CD4-positive, alpha-beta T cell treated with Interferon gamma for 1 hour (primary cell): ENCODE measurements at places on chromosomes 13 and 19.

DNA sequence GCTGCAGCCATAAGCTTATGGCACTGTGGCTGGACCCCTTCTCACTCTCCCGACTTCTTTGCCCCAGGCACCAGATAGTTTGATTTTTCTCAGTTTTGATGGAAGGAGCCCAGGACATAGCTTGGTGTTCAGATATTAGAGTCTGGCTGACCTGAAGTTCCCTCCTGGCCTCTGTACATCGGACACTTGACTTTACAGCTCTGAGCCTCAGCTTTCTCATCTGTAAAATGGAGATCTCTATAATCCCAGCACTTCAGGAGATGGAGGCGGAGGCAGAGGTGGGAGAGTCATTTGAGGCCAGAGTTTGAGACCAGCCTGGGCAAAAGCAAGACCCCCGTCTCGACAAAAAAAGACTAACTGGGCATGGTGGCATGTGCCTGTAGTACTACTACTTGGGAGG is 909 bp downstream of the CC2D1A start:
- DNase-seq: no peak

GRCh38 chr13:27193496-27193895 is 21.9 kb upstream of the USP12 start:
- no peak for DNase-seq

DNA sequence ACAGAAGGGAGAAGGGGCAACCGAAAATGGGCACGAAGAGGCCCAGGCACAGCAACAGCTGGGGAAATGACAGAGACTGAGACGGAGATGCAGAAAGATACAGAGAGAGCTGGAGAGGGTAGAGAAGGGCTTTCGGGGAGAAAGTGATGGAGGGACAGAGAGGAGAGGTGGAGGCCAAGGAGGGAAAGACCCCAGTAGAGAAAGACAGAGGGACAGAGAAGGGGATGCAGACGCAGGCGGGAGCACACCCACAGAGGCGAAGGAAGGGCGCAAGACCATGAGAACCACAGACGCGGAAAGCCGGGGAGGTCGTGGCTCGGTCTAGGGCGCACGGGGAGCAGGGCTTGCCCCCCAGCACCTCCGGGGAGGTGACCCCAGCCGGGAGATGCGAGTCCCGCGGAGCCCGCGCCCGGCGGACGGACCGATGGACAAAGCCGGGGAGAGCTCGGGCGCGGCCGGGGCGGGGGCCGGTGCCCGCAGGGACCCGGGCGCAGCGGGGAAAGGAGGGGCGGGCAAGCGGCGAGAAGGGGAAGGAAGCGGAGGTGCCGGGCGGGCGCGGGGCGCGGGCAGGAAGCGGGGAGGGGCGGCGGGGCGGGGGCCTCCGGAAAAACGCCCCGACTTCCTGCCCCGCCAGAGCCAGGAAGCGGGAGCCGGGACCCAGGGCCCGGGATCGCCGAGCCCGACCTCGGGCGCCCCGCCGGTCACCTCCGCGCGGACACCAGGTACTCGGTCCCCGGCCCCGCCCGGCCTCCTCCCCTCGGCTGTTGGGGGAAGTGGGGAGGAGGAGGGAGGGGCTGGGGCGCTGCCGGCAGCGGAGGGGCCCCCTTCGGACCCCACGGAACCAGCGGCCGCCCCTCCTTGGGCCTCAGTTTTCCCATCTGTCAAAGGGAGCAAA is at the start of gene ARHGEF1:
Gene ARHGEF1, plus strand, starts transcription at position 617 of the 895 bp plus-strand sequence. CDS start 4,899 bp downstream, outside the sequence.
- peak; percentile 47 for DNase-seq

DNA sequence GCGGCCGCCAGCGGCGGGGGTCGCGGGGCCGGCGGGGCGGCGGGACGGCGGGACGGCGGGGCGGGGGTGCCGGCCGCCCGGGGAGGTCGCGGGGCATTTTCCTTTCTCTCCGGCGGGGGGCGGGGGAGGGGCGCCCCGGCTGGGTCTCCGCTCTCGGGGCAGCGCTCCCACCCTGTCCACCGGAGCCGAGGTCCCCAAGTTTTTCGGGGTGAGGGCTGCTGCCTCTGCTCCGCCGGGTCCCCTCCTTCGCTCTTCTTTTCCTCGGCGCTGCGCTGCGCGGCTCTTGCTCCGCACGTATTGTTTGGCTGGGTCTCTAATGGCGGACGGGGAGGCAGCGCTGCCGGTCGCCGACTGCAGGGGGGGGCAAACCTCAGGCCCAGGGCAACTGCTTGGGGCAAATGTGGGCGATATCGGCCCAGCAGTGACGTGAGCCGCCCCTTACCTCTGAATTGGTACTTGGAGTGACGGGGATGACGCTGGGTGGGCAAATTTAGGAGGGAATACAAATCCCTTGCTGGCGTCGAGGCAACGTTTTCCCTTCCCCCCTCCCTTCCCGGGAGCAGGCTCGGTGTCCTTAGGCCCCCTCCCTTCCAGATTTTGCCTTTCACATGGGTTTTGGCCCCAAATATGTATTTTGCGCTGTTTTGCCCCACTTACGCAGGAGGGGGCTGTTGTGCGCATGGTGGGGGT is 759 bp downstream of the ZMYM2 start:
- DNase-seq: peak; percentile 74

DNA sequence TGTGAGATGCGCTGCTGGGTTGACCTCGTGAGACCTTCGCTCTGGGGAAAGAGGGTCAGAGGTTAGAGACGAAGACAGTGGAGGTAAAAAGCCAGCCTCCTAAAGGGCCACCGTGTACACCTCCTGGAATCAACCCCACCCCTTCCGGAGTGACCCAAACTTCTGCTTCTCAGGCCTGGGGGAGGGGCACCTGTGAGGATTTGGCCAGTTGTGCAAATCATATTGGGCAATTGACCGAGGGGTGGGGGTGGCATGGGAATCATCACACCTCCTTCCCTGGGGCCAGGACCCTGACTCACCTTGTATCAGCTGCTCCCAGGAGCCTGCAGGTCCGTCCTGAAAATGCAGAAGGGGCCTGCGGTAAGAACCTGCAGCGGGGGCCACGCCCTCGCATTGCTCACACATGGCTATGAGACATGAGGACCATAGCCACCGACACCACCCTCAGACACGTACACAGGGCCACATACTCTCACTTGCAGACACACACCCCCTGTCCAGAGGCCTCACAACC is 2.8 kb downstream of the TNFSF14 start:
- DNase-seq: peak; percentile 40

DNA sequence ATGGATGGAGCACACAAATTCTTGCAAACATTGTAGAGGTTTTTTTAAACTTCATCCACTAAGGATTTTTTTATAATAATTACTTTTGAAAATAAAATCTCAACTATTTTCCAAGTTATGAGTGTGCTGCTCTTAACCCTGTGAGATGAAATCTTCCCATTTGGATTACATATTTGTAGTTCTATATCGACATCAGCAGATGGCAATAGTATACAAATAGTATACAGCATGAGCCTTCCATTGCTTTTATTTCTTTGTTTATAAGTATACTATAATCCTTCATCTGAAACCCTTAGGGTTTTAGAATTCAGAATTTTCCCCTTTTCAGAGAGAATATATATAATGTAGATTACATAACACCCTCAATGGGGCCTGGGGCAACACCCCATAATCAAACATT is 70.5 kb downstream of the GJA3 start:
- DNase-seq: no peak

DNA sequence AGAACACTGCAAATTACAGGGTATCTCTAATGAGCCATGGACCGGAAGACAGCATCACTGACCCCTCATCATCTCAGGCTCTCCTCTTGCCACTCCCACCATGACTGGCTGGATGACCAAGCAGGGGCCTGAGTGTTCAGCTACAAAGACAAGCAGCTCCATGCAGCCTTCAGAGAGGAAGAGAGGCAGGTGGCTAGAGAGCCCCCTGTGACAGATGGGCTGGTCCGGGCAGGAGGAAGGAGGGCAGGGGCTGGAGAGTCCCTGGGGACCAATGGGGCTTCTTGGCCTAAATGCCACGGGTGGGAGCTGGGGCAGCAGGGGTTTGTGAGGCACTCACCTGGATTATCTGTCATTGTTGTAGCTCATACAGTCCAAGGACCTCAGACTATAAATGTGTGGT is 12.8 kb upstream of the RASA3 start:
- no peak for DNase-seq

- DNase-seq: no peak
These were observed 2.9 kb downstream of the SOX1 start for GRCh38 chr13:112069845-112070251.

GRCh38 chr19:38142176-38143035 is 81.6 kb downstream of the DPF1 start:
- DNase-seq: no peak

- DNase-seq: peak; percentile 14
These were observed at the start of gene TMEM38A for GRCh38 chr19:16660763-16661479. Gene TMEM38A (plus strand): TSS chr19:16661139. CDS start chr19:16661218, 79 bp downstream.

- DNase-seq: peak; percentile 31
These were observed 12.4 kb upstream of the ELAVL1 start for GRCh38 chr19:8017808-8018207.

- DNase-seq: no peak
These were observed 34.9 kb downstream of the DNAJC15 start for GRCh38 chr13:43058318-43058674.

- DNase-seq: no peak
These were observed 109.4 kb downstream of the RFC3 start for GRCh38 chr13:33927315-33927714.

DNA sequence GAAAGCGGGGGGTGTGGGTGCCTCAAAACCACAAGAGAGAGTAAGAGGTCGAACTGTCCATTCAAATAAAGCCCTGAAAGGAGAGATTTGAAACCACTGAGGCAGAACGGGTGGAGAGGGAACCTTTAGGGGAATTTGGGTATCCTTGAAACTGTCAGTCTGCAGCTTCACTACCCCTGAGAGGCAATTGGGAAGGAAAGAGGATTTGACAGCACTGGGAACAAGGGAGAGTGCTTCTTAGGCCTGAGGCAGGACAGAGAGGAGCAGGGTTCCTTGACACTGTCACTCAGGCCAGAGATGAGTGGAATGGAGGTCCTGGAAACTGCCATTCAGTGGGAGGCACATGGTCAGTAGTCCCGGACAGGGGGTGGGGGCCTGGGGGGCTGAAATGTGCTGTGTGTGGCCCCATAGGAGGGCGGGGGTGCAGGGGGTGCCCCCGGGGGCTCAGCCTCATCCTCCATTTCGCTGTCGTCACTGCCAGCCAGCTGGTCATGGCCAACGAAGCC is 5.0 kb downstream of the GFY start:
- no peak for DNase-seq

- no peak for DNase-seq
These were observed 1168.4 kb downstream of the SLITRK1 start for GRCh38 chr13:82713687-82714405.

GRCh38 chr13:77323858-77324257 is 3.0 kb downstream of the MYCBP2 start:
- no peak for DNase-seq

- no peak for DNase-seq
These were observed 12.2 kb downstream of the PRKCSH start for GRCh38 chr19:11447347-11448262.

GRCh38 chr13:111093136-111093535 is 22.0 kb upstream of the ARHGEF7 start:
- no peak for DNase-seq
